ENCODE measurements at places on chromosomes 12 and 14. TPM values are rescaled to one million over a fixed set of nuclear protein-coding genes. Genes with fewer than 3 reads are reported as not detected.

Gene KCNMB4
- total RNA-seq: 4.2 TPM

Gene OR6C75
- total RNA-seq: not detected

Gene PZP
- total RNA-seq: not detected

Gene PMCH
- total RNA-seq: not detected

Gene SOX5
- 13.8 TPM for total RNA-seq

Gene PRH2
- 0.32 TPM for total RNA-seq

Gene BCL7A
- 3.9 TPM for total RNA-seq

Gene ANKRD52
- total RNA-seq: 22.2 TPM

Gene KRT80
- total RNA-seq: 0.32 TPM

Gene CLEC4D
- not detected for total RNA-seq

Gene GDF3
- total RNA-seq: not detected

Gene REP15
- 1.3 TPM for total RNA-seq

Gene ACSM4
- total RNA-seq: not detected

Gene EIF2S3B
- total RNA-seq: 9.5 TPM

Gene CAPS2
- total RNA-seq: 7.8 TPM

Gene PTGER2
- total RNA-seq: 1.3 TPM

Gene SDR9C7
- not detected for total RNA-seq

Gene E2F7
- total RNA-seq: 10.4 TPM

Gene HVCN1
- 5.8 TPM for total RNA-seq

Gene LMNTD1
- total RNA-seq: not detected

Gene KCNK10
- total RNA-seq: not detected

Gene PTPN6
- total RNA-seq: not detected

Gene ACOT6
- under 0.01 TPM for total RNA-seq

Gene KRT1
- not detected for total RNA-seq

Gene FAR2
- total RNA-seq: 5.6 TPM
